ENCODE measurements at places on chromosomes 6 and 20.

DNA sequence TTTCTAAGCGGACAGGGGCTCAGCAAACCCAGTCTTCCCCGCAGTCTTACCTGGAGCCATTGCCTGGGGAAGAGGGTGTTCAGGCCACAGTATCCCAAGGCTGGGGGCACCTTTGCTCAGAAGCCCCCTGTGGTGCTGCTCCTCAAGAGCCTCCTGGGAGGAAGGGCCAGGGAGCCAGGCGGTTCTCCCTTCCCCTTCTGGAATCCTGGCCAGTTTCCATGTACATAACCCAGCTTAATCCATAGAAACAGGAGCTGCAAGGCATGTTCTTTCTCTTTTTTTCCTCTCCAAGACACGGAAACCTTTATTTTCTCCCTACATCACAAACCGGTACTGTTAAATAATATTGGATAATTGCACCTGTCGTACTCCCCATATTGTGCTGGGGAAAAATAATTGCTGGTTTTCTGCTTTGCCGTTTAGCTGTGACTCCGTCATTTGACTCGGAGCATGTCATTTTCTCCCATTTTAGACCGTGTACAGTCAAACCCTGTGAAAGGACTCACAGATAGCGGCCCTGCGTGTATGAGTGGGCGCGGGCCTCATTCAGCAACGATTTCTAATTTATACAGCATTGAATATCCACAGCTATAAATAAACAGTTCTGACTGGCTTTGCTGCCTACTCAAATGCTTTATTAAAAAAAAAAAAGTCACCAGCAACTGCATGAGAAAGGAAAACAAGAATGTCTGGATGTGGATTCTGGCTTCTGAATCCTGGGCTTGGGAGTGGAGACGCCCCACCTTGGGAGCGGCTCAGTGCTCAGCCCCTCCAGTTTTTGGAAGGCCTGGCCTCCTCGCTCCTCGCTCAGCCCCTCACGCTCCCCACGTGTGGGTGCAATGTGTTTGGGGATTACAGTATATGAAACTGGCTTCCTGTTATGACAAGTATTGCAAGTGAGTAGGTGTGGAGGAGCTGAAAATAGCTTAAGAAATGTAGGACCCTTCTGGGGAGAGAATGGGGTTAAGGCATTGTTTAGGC, 67.3 kb downstream of the ADTRP start:
- DNase-seq = peak; percentile 12

DNA sequence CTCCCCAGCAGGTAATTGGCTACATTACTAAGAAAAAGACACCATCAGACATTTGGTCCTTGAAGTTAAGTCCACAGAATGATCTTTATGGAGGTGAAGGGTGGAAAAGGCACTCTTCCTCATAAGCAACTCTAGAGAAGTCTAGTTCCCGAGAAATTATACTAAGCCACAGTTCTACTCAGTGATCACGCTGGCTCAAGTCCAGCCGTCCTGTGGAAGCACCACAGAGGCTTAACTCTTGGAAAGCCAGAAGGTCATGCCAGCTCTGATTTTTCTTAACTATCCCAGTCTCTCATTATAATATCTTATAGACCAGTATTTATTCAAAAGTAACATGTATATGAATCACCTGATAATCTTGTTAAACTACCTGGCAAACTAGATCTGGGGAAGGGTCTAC, 258.5 kb downstream of the EYA4 start:
- DNase-seq = no peak

- no peak for DNase-seq
These were observed 92.2 kb downstream of the CEP162 start for GRCh38 chr6:84135291-84135690.

DNA sequence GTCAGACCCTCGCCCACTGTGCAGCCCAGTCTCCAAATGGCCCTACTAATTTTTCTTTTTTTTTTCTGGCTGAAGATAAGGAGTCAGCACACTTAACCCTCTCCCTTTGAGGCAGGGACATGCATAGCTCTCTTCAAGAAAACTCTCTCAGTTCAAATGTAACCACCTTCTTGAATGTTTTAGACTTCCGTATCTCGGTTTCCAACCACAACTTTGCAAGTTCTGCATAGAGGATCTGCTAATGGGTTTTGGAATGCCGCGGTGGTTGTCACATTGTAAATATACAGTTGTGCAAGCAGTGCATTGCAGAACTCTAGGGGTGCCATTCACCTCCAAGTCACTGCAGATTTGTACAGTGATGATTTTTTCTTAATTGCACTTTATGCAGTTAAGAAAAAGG, 59.4 kb upstream of the SLC35B3 start:
- no peak for DNase-seq

DNA sequence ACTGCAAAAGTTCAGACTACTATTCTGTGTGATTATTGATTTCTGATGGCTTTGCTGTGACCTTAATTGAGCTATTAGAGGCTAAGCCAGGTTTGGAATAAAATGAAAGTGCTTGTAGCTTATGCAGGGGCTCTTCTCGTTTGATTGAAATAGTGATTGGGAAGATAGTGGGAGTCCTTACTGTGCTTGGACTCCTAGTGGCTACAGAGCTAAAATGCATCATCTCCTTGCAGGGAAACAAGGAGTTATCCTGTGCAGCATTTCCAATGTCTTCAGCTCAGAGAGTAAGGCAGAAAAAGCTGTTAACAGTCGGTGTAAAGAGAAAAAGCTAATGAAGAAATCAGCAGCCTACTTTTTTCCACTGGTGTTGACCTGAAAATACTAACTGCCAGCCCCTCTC, 173.5 kb downstream of the SLC35F1 start:
- DNase-seq = no peak

GRCh38 chr6:7911345-7911725, 747 bp upstream of the TXNDC5 start:
- no peak for DNase-seq

DNA sequence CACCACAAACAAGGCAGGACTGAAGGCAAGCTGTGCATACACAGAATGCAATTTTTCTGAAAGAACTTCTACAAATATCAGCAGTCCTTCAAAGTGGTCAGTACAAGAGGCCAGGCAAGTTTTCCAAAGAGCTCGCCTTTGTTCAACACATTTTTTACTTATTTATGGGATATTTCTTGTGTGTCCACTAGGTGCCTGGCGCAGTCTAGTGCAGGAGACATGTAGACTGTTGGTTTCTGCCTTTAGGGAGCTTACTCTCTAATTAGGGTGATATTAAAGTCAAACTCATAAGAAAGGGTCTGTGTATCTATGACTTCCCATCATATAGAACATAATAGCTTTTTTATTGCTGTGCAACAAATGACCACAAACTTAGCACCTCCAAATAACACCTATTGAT, 21.2 kb upstream of the VEGFA start:
- no peak for DNase-seq

DNA sequence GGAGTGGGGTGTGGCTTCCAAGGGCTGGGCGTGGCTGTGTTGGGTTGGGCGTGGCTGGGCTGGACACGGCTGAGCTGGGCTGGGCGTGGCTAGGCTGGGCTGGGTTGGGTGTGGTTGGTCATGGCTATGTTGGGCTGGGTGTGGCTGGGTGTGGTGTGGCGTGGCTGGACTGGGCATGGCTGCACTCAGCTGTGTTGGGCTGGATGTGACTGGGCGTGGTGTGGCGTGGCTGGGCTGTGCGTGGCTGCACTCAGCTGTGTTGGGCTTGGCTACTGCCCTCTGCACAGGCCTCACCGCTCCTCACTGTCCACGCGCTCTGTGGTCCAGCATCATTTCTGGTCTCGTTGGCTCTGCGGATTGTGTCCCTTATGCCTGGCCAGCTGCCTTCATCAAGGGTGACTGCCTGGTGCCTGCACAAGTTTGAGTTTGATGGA, 43.5 kb upstream of the SLCO4A1 start:
- no peak for DNase-seq

DNA sequence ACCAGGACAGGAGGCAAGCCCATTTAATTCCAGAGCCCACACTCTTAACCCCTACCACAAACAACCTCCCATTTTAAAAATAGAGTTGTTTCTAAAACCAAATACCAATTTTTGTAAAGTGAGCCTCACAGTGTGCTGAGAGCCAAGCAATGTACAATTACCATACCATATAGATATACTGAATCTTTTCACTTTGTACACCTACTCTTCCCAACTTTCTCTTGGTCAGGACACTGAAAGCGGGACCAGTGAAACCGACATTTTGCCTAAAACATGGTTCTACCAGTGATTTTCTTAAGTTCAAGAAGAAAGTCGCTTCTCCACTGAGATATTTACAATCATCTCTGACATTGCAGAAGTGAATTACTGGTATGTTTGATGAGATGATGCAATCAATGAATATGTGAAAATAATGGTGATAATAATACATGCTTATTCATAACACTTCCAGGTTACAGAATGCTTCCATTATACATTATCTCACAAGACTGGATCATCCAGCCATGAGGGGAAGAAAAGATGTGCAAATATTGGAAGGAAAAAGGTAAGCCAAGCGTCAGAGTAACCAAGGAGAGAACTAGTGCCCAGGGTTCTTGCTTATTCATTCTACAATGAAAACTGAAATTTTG, 74.1 kb downstream of the HIVEP2 start:
- DNase-seq = no peak

Measured in fibroblast of mammary gland (primary cell).